ENCODE measurements at places on chromosomes 7 and 10.

- no peak for DNase-seq
Observed at GRCh38 chr10:16423599-16423998, 13.2 kb upstream of the PTER start.

DNA sequence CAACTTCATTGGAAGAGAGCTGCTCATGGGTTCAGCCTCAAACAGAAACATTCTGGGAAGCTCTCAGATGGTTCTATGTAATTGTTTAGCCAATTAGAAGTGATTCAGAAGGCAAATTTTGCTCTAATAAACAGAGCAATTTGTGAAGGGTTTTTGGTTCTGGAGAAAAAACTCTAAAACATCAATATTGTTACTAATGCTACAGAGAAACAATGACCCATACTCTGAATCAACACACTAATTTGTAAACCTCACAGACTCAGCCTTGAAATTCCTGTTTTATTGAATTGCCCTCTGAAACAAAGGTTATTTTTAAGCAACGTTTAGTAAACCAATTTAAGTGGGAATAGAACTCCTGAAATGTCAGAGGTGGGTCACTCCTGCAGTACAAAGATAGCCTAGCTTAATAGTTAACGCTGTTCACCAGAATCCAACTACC lies 171.6 kb upstream of the SVIL start:
- DNase-seq, result no peak

GRCh38 chr7:1938788-1939433 lies 268.8 kb downstream of the ELFN1 start:
- DNase-seq, result no peak

DNA sequence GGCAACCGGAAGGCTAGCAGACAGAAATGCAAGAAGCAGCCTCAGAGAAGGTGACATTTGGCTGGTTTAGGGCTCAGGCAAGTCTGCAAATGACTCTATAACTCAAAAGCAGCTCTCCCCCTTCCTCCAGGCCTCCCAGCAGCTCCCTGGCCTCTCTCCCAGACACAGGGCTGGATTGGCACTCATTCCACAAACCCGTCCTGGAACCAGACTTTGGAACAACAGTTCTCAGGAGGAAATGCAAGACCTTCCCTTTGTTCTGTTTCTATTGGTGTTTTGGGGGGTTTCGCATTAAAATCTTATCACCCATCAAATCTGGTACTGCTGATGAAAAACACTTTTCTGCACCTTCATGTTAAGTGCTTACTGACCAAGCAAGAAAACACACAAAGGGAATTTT lies 40.3 kb upstream of the EFCAB10 start:
- DNase-seq, result no peak

DNA sequence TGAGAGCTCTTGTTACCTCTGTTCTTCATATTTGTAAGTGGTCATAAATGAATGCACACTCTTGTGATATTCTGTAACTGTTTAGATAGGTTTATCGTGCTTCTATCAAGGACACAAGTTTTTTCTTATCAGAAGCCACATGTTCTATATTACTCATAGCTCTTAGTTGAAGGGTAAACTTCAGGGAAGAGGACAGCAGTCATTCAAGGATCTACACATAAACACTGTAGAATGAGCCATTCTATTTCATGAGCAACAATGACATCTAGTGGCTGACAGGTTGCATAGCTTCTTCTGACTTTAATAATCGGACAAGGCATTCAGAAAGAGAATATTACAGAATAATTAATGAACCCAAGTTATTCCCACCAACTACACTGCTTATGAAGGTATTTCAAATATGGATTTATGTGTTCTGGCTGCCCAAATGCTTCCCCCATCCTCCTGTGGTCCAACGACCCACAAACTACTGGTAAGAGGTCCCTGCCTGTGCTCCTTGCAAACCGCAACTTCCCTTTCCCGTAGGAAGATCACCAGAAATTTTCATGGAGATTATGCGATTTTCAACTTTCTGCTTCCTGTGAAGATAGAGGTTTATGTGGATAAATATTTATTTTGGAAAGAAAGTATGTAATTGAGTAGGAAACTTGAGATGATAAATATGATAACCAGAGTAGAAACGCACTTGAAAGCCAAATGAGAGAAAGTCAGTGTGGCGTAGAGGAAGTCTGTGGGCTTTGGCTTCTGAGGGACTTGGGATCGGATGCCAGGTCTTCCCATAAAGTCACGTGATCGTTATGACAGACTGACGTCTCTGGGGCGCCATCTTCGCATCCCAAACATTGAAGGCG lies 16.8 kb upstream of the ABCB5 start:
- peak; percentile 73 for DNase-seq

- DNase-seq, result no peak
Observed at GRCh38 chr7:84085147-84085546, 109.4 kb downstream of the SEMA3A start.

- DNase-seq, result no peak
Observed at GRCh38 chr7:148915211-148915610, 31.1 kb upstream of the EZH2 start.

DNA sequence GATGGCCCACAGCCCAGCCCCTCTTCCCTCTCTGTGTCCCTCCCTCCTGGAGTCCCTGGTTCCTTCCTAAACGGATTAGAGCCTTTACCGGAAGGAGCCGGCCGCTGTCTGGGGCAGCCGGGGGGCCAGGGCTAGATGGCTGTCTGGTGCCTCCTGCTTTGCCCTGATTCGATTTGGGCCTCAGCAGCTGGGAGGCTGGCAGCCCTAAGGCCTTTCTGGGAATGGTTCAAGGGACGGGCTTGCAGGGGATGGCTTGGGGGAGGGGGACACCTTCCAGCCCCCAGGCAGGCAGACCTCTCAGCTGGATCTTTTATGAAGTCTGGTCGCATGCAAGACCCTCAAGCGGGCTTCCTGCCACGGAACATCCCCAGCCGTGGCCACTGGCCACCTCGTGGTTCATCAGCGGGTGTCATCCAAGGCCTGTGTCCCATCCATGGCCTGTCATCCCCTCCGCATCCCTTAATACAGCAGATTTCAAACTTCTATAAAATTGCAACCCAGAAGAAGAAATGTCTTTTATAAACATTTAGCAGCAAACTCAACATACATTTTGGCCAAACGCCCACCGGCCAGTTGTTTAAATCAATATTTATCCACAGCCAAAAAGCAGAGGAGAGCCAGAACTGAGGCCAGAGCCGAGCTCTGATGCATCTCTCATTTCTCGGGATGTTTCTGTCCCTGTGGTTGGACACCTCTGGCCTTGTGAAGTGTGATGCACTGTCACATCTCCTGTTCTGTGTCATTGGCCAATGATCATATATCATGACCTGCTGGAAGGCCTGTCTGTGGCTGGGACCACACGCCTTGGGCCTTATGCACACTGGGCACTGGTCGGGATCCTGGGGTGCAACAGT lies 52.0 kb downstream of the GTF2IRD1 start:
- DNase-seq, result no peak

- peak; percentile 92 for DNase-seq
Observed at GRCh38 chr10:104297697-104298660, 29.0 kb downstream of the GSTO2 start.

DNA sequence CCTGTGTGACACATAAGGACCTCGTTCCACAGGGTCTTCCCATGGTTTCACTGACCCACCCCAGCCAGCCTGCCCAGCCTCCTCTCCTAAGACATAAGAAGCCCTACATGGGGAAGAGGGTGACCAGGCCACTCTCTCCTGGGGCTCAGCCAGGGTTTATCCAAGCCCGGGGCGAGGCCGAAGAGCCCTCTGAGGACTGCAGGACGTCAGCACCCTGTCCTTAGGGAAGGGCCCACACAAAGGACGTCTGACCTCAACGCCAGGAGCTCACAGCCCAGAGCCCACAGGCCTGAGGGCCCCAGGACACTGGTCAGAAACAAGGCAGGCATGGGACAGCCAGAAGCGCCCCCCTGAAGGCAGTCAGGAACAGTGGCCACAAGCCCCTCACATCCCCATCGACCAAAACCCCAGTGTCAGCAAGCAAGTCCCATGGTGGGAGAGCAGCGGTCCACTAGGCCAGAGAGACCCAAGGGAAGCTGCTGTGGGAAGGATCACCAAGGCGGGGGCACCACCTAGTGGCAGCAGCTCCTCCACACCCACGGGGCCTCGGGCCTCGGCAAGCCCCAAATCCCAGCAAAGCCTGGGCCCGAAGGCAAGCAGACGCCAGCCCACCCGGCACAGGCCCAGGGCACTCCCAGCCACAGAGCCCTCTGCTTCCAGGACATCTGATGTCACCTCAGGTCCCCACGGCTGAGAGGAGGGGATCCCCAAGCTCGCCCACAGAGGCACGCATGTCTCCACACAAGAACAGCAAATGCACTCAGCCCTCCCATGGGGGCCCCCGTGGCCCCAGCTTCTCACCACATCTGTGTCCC lies 23.4 kb downstream of the MAD1L1 start:
- DNase-seq, result peak; percentile 72

DNA sequence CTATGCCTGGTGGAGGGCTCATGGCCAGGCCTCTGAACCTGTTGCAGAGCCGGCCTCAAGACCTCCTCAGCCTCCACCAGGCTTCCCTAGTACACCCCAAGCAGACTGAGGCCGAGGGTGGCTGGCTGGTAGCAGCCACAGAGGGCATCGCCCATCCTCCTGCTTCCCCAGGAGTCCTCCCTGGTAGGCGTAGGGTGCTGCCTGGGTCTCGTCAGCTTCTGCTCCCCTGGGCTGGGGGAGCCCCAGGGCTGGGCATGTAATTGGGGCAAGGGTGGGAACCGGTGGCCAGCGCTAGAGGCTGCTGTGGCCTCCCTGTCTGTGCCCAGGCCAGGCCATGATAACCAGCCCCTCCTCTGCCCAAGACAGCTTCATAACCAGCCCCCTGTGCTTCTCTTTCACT lies 32.6 kb downstream of the TBATA start:
- DNase-seq, result no peak

DNA sequence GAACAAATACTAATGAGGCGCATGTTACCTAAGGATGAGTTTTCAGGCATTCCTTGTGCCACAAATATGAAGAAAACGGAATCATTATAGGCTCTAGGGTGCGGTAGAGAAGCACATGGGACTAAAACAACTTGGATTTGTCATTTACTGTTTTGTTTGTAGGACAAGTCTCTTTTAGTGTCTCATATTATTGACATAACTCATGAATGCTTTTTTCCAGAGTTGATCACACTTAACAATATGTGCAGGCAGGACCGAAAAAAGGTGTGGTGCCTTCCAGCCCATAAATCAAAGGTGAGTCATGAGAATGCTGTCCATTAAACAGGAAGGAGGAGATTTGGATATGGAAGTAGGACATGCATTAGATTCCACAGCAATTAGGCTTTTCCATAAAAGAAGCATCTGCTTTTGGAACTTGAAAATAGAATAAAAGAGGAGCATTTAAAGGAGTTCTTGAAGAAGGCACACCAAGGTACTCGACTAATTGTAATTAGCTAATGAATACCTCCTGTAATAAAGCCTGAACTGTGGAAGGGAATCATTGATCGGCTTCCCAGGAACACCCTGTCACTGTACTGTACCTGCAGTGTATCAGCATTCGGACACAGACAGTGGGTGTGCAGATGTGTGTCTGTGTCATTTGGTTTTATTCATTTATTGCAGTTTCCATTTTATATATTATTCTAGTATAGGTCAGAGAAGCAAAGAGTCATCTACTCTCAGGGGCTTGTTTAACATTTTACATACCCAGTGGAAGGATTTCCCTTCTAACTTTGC lies 119.7 kb upstream of the KLF14 start:
- DNase-seq, result no peak

DNA sequence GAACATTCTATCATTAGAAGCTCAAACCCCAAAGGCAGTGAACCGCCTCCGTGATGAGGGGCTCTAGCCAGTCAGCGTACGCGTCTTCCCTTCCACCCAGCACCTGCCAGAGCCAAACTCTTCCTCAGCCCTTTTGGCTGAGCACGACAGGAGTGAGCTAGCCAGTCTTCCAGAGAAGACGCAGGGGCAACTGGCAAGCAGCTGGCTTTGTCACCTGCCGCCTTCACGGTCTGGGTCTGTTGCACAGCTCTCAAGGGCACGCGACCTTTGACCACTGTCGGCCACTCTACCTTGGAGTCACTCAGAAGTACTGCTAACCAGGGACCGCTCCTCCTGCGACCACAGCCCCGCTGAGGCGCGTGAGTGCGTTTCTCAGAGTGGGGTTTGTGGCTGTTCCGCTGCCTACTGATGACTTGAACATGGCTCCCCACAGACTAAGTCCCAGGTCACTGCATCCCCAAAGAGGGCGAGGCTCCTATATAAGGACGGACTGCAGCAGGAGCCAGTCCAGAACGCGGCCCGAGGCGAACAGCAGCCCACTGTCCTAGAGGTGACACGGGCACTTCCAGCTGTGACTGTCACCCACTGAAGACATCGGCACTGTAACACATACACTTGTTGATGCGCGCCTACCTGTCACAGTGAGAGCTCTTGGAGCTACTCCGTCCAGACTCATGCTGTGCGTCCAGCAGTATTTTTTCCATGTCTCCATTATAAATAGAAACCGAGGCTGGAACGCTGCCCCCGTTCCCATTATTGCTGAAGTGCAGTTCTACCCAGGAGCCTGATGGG lies 8.4 kb downstream of the BNIP3 start:
- DNase-seq, result no peak

DNA sequence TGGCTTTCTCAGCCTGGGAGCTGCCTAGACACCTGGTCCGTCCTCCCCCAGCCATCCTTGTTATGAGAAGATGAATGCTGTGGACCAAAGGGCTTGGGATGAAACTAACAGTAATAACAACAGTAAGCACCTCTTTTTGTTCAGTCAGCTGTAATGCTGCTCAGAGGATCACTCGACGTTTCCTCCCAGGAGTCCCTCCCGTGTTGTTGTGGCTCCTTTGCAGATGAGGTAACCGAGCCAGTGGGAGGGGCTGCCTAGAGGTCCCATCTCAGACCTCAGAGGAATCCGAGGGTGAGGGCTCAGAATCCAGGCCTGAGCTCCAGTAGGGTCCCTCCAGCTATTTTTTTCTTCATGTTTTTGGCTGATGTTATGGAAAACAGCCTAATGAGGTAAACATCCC lies 145.1 kb downstream of the TMEM178B start:
- DNase-seq, result no peak

GRCh38 chr7:158648787-158649186 lies 55.8 kb downstream of the NCAPG2 start:
- no peak for DNase-seq

Data from mesendoderm (in vitro differentiated cells).